Stimulated activated CD4-positive, alpha-beta T cell treated with anti-CD3 and anti-CD28 coated beads, Interleukin-4, amount 100 ng/mL, for 4 hours (primary cell): ENCODE measurements at places on chromosomes 16 and 17.

GRCh38 chr16:87350681-87351319 is 32.8 kb downstream of the FBXO31 start:
- DNase-seq, result no peak

DNA sequence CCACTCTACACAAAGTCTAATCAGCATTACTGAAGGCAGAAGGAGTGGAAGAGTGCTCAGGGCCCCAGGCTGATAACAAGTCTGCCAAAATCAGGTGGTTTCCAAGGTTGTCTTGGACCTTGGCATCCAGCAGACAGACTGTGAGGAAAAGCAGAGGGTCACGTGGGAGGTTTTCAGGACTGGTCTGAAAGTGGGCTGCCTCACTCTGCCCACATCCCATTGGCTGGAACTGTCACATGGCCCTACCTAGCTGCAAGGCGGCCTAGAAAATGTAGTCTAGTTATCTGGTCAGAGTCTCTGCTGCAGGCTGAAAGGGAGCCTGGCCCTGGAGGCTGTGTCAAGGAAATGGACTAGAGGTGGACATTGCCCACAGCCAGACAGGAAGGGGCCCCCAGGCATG is 310.7 kb upstream of the ASIC2 start:
- DNase-seq, result no peak

DNA sequence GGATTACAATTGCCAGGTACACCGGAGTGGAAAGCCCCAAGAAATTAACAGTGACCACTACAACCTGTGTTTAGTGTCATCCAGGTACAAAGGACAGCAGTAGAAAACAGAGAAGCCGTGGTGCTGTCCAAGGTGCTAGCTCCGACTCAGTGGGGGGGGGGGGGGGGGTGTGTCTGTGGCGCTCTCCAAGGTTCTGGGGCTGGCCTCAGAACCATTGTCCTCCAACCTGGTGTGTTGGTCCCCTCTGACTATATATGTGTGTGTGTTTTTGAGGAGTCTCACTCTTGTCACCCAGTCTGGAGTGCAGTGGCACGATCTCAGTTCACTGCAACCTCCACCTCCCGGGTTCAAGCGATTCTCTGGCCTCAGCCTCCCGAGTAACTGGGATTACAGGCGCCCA is 5.8 kb upstream of the ZNF23 start:
- no peak for DNase-seq

DNA sequence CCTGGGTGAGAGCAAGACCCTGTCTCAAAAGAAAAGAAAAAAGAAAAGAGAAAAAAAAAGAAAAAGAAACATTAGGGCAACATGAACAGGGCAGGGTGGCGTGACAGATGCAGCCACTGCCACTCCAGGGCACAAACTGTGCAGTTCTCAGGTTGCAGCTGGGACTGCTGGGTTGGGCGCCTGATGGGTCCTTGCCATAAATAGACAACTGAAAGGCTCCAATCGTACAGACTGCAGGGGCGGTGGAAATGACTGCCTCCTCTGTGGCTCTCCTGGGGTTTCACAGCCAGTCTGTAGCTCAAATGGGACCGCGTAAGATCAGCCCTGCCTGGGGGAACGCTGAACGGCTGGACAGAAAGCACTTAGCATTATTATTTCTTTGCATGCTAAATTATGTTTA is 130.7 kb downstream of the CPPED1 start:
- DNase-seq, result no peak

DNA sequence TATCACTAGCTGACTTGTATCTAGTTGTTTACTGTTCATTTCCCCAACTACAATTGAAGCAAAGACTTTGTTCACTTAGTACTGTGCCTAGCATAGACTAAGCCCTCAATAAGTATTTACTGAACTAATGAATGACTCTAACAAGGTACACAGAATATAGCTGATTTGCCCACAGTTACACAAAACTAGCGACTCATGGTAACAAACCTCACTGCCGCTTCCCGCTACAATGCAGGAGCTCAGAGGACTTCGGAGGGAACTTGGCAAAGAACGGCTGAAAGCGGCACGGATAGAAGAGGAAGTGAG is 524 bp downstream of the EFTUD2 start:
- no peak for DNase-seq

GRCh38 chr16:22008215-22009059 is 526 bp downstream of the MOSMO start:
- DNase-seq, result peak; percentile 13

DNA sequence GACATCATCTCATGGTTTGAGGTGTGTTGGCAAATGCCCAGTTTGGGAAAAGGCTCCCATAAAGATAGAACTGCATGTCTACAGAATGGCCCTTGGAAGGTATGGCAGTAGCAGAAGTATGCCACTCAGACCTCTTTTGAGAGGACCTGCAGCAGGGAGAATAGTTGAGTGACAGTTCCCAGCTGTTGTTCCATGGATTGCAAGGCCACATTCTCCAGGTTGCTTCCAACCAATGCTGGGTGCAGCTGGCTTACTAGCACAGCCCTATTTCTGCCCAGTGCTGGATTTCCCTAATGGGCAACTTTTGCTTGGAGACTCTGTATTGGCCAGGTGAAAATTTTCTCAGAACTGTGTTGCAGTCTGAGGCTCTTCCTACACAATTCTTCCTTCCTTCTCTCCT is 266.2 kb downstream of the UTP18 start:
- DNase-seq, result no peak

DNA sequence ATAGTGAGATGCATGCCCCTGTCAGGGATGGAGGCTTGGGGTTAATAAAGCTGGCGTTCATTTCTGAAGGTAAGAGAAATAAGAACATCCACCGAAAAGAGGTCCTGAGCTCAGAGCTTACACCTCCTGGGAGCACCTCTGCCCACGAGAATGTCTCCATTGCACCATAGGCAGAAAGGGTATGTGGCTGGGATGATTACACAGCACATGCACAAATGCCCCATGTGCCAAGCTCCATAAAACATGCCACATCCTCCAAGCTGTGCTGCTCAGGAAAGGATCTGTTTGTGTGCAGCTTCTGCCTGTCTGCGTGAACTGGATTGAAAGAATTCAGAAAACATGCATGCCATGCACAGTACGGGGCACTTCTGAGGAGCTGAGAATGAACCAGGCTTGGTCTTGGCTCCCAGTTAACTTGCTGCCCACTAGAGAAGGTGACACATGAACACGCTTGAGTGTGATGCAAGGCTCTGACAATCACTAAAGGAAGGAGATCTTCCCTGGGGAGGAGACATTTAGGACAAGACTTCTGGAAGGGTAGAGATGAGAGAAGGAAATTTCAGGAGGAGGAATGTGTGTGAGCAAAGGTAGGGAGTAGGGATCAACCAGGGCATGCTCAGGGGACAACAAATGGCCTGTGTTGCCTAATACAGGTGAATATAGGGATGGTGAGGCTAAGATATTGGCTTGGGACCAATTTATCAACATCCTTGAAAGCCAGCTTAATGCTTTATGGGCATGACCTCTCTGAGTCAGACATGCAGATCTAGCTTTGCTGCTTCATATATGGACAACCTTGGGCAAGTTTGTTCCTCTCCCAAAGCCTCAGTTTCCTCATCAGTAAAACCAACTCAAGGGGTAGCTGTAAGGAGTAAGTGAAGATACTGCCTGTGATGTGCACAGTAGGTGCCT is 32.0 kb upstream of the SMPD3 start:
- DNase-seq, result no peak

- DNase-seq, result no peak
Measured at GRCh38 chr16:10181196-10182162, 749 bp downstream of the GRIN2A start.

DNA sequence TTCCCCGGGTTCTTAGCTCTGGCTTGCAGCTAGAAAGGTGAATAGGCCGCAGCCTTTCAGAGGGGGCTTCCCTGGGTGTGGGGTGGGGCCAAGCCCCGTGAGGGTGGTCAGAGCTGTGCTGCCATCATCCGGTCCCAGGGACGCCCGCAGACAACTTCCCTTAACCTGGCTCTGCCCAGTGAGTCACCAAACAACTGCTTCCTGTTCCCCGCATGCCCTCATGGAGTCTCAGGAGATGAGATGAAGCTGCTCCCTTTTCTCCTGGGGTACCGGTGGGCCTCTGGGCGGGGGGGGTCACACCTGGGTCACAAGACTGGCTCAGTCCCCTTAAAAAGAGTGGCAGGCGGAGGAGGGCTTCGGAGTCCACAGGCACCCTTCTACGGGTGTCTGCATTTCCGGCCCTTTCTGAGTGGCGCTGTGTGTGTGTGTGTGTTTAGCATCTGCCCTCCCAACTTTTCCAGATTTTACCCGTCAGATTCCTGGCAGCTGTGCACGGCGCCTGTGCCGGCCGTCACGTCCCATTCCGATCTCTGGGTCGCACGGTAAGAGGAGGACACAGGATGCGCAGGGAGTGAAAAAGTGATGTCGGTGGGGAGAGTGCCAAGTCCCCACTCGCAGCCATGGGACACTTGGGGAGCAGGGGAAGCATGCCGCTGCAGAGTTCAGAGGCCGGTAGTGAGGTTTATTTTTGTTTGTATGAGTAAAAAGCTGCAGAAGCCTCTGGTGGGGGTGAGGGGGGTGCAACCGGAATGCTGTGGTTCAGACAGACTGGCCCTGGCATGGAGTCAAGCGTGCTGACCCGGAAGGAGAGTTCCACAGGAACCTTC is 16.8 kb downstream of the HIC1 start:
- DNase-seq, result no peak

- DNase-seq, result no peak
Measured at GRCh38 chr16:66523861-66524354, 26.0 kb downstream of the TK2 start.

DNA sequence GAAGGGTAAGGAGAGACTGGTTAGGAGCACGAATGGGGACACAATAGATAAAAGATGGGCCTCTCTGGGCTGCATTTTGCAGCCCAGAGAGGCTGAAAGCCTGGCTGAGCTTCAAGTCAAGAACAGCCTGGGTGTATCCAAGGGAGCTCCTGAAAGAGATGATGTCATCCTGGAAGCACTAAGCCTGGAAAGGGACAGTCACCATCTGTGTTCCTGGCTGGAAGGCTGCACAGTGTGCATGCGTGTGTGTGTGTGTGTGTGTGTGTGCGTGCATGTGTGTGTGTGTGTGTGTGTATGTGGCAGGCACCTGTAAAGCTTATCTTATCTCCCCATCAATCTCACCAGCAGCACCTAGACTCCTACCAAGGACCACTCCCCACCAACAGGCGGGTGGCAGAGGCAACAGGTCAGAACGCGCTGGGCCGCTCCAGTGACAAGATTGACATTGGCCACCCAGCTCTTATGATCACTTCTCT is 44.1 kb downstream of the COG7 start:
- no peak for DNase-seq

GRCh38 chr17:35612924-35613521 is 25.9 kb downstream of the AP2B1 start:
- DNase-seq, result no peak

GRCh38 chr17:223723-224471 is 42.4 kb upstream of the DOC2B start:
- DNase-seq, result no peak

GRCh38 chr17:10197362-10197720 is 1.1 kb downstream of the GAS7 start:
- DNase-seq, result no peak

- DNase-seq, result no peak
Measured at GRCh38 chr17:77382966-77383612, 242.3 kb downstream of the SEC14L1 start.

DNA sequence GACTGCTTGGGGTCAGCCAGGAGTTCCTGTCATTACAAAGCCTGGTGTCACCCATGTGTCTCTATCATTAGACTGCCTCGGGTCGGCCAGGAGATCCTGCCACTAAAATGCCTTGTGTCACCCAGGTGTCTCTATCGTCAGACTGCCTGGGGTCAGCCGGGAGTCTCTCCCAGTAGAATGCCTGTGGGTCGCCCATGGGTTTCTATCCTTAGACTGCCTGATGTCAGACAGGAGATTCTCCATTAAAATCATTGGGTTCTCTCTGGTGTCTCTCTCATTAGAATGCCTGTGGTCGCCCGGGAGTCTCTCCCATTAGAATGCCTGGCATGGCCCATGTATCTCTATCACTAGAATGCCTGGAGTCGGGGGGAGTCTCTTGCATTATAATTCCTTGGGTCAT is 2231.0 kb downstream of the TP53TG3F start:
- DNase-seq, result no peak

DNA sequence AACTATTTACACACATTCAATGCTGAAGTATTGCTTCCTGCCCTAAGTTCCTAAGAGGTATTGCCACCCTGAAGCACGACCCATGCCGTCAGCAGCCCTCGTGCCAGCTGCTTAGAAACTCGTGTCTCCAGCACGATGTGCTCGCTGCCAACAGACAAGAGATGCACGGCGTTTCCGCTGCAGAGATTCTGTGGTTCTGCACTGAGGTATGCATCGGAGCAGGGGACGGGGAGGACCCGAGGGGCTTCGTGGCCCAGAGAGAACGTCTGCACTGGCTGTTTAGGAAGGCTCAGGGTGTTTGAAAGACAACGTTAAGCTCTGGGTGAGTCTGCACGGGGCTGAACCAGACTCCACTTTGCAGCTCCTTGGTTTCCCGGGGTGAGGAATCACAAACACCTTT is 82.7 kb upstream of the CREBBP start:
- peak; percentile 20 for DNase-seq

- DNase-seq, result no peak
Measured at GRCh38 chr17:74978240-74978639, 5.7 kb upstream of the HID1 start.

DNA sequence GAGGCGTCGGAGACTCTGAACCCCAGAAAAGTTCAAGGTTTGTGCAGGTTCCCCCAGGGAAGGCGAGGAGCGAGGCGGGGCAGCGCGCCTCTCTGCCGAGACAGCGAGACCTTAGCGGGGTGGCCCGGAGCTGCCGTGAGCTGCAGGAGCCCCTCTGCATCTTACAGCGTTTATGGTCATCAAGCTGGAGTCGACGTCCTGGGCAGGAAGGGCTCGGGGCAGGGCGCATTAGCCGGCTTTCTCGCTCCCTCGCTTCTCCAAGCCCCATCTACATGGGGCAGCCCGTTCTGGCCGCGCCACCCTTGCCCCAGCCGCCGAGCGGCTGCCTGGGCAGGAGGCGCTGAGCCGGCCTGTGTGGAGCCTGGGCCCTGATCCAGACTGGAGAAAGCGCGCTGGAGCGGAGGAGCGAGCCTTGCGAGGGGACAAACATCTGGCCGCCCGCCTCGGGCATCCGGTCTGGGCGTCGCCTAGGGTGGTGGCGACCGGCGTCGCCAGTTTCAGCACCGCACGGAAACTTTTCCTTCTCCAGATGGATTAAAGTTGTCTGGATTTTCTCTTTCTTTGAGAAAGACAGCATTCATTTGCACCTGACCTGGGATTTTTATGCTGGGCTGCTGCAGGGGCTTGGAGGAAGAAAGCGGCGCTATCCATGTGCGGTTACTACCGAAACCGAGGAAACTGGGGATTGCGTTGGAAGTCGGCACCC is 750 bp downstream of the TMEM132E start:
- no peak for DNase-seq

GRCh38 chr16:65284626-65285025 is 162.8 kb upstream of the CDH11 start:
- DNase-seq, result no peak
